HT1080 (cell line): ENCODE measurements at places on chromosomes 16 and 17.

GRCh38 chr16:88785106-88785924, at the start of gene PIEZO1:
Gene PIEZO1, minus strand, starts transcription at chr16:88785220. Its CDS starts 256 bp downstream, at chr16:88784964.
- no peak for DNase-seq

DNA sequence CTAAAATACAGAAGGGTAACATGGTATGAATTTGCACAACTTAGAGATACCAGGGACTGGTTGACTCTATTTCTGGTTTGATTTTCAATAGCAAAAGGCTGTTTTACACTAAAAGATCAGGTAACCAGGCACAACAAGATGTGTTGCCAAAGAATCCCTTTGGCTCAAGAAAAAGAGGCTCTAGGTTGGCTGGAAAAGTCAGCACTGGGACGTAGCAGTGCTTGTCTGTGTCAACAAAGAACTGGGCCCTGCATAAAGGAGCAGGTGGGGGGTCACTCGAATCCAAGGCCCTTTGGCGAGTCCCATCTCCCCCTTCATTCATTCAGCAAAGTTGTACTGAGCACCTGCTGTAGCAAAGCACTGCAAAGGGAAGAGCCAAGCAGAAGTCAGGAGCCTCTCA, 18.4 kb downstream of the SDR42E1 start:
- DNase-seq: no peak

DNA sequence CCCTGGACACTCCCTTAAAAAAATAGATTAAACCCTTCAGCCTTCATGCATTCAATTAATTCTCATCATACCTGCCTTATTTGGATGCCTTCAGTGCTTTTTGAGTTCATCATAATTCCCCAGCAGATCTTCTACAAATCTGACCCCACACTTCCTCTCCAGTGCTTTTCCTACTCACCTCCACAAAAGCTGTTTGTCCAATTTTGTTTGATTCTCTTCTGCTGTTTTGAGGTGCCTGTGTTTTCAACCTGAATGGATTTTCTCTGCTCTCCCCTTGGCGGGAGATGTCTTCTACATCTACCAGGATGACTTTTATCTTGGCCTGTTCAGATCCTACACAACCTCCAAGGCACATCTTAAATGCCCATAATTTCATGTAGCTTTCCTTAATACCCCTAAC, 112.7 kb downstream of the TOX3 start:
- no peak for DNase-seq

DNA sequence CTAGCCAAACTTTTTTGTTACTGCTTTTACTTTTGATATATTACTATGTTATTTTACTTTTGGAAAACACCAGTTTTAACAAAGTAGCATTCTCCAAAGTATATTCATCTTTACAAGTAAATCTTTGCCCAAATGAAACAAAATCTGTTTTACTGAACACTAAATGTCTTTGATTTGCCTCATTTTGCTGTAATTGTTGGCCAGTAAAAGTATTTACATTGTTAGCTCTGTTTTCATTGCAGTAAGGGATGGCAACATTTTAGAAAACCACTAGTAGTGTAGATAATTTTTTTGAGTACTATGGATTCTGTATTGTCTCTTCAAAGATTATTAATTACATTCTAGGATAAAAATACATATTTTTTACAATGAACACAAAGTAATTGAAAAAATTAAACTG, 10.6 kb downstream of the SNTB2 start:
- no peak for DNase-seq

GRCh38 chr17:77233635-77234334, 93.0 kb downstream of the SEC14L1 start:
- peak; percentile 92 for DNase-seq
